ENCODE measurements at places on chromosomes 2 and 18. TPM values are rescaled to one million over a fixed set of nuclear protein-coding genes. Genes with fewer than 3 reads are reported as not detected.

DNA sequence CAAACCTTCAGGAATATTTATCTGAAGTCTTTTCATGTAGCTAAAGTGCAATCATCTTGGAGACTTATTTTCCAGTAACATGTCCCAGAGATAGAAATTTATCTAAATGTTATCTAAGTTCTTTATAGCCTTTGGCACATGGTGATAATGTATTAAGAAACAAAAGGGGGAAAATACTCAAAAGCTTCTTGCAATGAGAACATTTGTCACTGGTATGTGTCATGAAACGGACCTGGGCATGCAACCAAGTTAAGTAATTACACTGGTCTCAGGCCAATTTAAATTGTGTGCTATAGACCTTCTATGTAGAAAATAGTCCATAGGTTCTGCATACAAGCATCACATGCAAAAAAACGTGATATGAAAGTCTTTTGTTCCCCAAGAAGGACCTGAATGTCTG lies 136.2 kb downstream of the SLC8A1 start:
- no peak overlapping the region for H3K27ac ChIP-seq
- DNase-seq = no peak
- H3K4me1 ChIP-seq = no peaks in the 10 kb centered on the region
- H3K27me3 ChIP-seq = no peaks in the 10 kb centered on the region

DNA sequence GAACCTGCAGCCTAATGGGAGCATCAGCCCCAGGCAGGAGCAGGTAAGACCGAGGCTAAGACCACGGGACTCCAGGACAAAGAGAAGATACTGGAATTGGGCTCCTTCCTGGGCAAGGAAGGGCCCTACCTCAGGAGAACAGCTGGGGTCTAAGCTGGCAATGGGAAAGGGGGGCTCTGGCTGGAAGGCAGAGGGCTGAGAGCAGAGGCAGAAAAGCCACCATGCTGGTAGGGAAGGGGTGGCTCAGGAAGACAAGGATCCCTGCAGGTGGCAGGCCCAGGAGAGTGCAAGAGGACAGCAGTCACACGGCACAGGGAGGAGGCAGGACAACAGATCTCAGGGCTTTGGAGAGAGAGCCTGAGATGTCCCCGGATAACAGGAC lies 203.5 kb downstream of the NDUFA10 start:
- no peak for DNase-seq
- H3K4me3 ChIP-seq = no peak overlapping the region
- no peak overlapping the region for H3K27ac ChIP-seq
- peaks cover 9% of the 10 kb centered on the region for H3K27me3 ChIP-seq

Gene TSPYL6
- total RNA-seq = not detected

- no peaks in the 10 kb centered on the region for H3K27me3 ChIP-seq
- no peak for DNase-seq
- no peaks in the 10 kb centered on the region for H3K4me1 ChIP-seq
- H3K36me3 ChIP-seq = no peaks in the 10 kb centered on the region
Observed at GRCh38 chr2:150081775-150082481, 405.5 kb downstream of the RND3 start.

DNA sequence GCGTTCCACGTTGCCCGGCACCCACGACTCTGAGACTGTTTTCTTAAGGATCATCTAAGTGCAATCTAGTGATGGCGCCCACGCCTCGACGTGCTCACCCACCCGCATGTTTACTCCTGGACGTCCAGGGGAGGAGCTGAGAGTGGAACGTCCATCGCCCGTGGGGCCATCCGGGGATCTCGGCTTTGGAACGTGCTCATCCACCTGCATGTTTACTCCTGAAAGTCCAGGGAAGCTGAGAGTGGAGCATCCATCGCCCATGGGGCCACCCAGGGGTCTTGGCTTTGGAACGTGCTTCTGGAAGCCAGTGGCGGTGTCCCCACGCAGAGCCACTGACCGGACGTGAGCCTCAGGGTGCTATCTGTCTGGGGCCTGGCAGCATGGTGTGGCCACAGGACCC lies 45.6 kb upstream of the SALL3 start:
- no peak for DNase-seq
- H3K4me3 ChIP-seq = no peak overlapping the region
- peak overlapping the region; percentile 34 for H3K27ac ChIP-seq

All from activated T-helper 1 cell treated with anti-CD3 and anti-CD28 coated beads, Interleukin-12 subunit alpha, Interleukin-12 subunit beta, Interleukin-2, Interleukin-4 antibody, amounts not matched to agents 30 ng/mL and 10 ng/mL and 1 ng/mL, durations not matched to agents 14 hours and 24 hours and 36 hours (primary cell).